Astrocyte (in vitro differentiated cells and primary cell): ENCODE measurements at places on chromosomes 3 and 15. TPM values are rescaled to one million over a fixed set of nuclear protein-coding genes. Genes with fewer than 3 reads are reported as not detected.

DNA sequence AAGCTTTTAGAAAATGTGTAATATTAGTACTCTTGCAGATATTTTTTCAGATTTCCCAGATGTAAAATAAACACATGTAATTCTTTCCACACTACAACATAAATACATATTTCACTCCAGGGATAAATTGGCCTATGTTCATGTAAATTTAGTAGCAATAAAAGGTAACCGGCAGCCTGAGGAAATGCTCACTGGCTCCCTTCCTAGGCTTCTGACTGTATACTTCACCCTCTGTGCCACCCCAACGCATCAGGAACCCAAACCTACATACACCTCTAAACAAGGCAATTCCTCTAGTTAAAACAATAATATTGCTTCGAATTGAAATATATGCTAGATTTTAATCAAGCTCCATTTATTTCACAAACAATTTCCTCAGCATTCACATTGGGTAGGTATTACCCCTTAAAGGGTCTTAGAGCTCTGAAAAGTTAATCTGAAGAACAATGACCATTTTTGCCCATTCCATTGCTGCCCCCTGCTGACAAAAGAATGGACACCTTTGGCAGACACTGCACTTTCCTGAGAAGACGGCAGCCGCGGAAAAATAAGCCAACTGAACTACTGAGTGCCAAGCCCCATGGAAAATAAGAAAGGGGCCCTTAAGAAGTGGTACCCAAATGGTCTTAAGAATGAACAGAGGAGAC is 212.5 kb downstream of the OSBPL10 start:
- peak; percentile 26 for DNase-seq
- no peaks in the 10 kb centered on the region for H3K36me3 ChIP-seq
- H3K27ac ChIP-seq, result no peak overlapping the region
- no peak overlapping the region for H3K4me3 ChIP-seq

DNA sequence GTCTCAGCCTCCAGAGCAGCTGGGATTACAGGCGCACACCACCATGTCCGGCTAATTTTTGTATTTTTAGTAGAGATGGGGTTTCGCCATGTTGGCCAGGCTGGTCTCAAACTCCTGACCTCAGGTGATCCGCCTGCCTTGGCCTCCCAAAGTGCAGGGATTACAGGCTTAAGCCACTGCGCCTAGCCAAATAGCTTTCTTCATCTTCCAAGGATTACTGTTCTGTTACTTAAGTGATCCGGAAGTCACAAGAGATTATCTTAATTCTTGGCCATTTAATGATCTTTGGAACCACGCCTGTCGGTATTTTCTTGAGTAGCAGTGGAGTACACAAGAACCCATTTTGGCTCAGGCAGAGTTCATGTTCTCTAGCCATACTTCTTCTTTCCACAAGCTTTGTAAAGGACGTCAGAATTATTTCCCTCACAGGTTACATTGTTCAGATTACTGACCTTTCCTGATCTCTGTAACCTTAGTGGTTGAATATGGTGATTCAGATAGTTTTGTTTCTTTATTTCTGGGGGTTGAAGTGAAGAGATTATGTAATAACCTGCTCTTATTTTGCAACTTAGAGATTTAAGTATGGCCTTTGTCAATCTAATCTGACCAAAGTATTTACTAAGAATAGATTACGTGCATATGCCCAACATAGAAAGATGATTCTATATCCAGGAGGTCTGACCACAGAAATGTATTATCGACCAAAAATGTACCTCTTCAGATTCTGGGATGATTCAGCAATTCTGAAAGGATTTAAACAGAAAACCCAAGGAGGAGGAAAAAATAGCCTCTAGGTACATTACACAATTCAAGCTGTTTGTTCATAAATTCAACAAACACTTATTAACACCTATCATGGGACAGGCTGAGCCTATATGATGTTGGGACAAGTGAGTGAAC is 132.2 kb downstream of the GREM1 start:
- peaks cover 28% of the 10 kb centered on the region for H3K4me1 ChIP-seq
- no peak overlapping the region for H3K4me3 ChIP-seq
- no peaks in the 10 kb centered on the region for H3K27me3 ChIP-seq
- peak; percentile 99 for DNase-seq
- no peaks in the 10 kb centered on the region for H3K36me3 ChIP-seq

Gene CA12
- 0.54 and 0.70 TPM in 2 replicates for total RNA-seq

GRCh38 chr15:74826364-74826819 is at the start of gene CPLX3:
Gene CPLX3 (plus strand): TSS chr15:74826627. CDS start chr15:74826704, 77 bp downstream.
- no peak for DNase-seq
- no peaks in the 10 kb centered on the region for H3K4me1 ChIP-seq
- H3K27me3 ChIP-seq, result peaks cover 29% of the 10 kb centered on the region
- H3K4me3 ChIP-seq, result no peak within 1 kb of the TSS

Gene TRIM71
- 10.9 and 17.2 TPM in 2 replicates for total RNA-seq

DNA sequence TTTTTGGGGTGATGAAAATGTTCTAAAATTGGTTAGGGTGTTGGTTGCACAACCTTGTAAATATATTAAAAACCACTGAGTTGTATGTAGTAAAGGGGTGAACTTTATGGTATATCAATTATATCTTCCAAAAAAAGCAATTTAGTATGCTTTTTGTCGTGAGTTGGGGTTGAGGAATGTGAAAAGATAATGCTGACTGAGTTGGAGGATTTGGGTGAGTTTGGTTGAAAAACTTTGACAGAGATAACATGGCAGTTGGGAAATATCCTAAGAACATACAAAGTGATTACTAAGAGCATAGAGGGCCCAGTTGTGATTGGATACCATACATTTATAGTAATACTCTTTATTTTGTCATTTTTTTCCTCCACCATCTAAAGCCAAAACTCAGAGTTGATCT is 33.6 kb downstream of the HMG20A start:
- H3K4me3 ChIP-seq, result no peak overlapping the region
- no peaks in the 10 kb centered on the region for H3K27me3 ChIP-seq
- peak; percentile 20 for DNase-seq
- H3K4me1 ChIP-seq, result peaks cover 42% of the 10 kb centered on the region
- no peaks in the 10 kb centered on the region for H3K36me3 ChIP-seq

Gene BTLA
- not detected in 2 replicates for total RNA-seq

- H3K36me3 ChIP-seq, result no peaks in the 10 kb centered on the region
- H3K4me1 ChIP-seq, result peaks cover 27% of the 10 kb centered on the region
- no peaks in the 10 kb centered on the region for H3K27me3 ChIP-seq
- H3K27ac ChIP-seq, result no peak overlapping the region
Observed at GRCh38 chr3:172179680-172180399, 140.5 kb downstream of the FNDC3B start.

DNA sequence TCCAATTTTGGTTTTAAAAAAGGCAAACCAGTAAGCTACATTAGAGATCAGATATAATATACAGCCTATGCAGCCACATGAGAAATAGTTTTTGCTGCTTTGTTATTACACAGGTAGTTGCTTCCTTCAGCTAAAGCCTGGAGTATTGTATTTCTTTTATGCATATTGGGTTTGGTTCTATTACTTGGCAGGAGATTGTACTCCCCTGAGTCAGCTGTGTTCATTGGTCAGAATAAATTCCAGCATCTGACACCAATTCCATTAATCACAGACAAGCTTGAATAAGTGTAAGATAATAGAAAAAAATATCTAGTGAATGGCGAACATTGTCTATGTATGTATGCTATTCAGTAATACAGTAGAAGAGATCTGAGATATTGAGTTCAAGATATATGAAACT is 26.1 kb upstream of the ZCWPW2 start:
- peaks cover 22% of the 10 kb centered on the region for H3K36me3 ChIP-seq
- peak; percentile 79 for DNase-seq
- H3K27me3 ChIP-seq, result no peaks in the 10 kb centered on the region
- H3K27ac ChIP-seq, result no peak overlapping the region

DNA sequence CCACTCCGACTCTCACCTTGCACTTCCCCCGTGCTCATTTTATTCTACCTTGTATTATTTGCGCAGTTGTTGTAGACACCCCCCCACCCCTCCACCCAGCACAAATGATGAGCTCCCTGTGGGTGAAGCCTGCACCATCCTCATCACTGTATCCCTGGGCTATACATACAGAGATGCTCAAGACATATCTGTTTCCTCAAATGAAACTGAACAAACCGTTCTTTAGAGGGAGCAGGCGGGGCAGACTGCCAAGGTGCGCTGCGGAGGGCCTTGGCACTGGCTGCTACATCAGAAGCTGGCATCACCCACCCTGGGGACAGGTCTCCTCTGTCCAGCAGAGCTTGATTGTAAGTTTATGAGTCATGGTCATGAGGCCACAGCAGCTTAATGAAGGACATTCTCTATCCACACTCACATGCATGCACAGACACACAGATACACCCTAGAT is 29.0 kb downstream of the ADCY5 start:
- H3K4me1 ChIP-seq, result no peaks in the 10 kb centered on the region
- H3K4me3 ChIP-seq, result no peak overlapping the region
- no peak overlapping the region for H3K27ac ChIP-seq
- no peak for DNase-seq
- H3K36me3 ChIP-seq, result no peaks in the 10 kb centered on the region

DNA sequence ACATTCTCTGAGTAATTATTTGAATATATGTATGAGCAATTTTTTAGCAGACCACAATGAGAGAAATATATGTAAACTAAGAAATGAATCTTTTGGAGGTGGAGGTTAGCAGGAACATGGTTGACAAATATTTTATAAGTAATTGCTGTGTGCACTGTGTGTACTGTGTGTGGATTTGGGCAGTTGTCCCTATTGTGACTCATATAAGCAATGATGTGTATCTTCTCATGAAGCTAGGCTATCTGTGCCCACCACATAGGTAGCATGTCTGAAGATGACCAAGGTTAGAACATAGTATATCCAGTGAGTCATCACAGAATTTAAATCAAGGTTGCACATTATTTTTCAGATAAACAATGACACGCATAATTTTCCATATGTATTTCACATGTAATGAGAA is 713.9 kb upstream of the GBE1 start:
- no peaks in the 10 kb centered on the region for H3K4me1 ChIP-seq
- no peak overlapping the region for H3K4me3 ChIP-seq
- DNase-seq, result no peak
- no peaks in the 10 kb centered on the region for H3K27me3 ChIP-seq

Gene PGBD4
- 1.4 TPM in 2 replicates for total RNA-seq

DNA sequence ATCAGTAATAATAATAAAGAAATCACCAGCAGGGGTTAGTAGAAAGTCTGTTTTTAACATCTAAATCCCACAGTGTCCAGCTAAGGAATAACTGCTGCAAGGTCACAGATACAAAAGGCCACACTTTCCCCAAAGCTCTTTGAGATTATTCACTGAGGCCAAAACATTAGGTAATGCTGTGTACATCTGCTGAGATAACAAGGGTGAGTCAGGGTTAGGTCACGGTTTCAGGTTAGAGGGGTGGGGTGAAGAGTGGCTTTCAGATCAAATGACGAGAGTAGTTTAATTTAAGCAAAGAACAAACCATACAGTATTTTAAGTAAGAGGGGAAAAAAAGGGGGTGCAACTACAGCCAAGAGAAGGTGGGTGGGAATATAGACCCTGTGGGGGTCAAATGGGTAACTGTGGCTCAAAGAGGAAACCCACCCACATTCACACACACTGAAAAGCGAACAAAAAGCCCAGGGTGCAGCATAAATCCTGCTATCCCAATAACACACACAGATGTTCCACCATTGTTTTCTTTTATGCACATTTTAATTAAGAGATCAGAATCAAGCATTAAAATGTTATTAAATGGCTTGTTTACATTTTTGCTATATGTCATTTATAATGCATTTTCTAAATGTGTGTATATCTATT is 412.9 kb downstream of the TIGIT start:
- H3K4me1 ChIP-seq, result peaks cover 9% of the 10 kb centered on the region
- H3K36me3 ChIP-seq, result no peaks in the 10 kb centered on the region
- peak; percentile 78 for DNase-seq
- H3K27me3 ChIP-seq, result no peaks in the 10 kb centered on the region
- no peak overlapping the region for H3K27ac ChIP-seq
- no peak overlapping the region for H3K4me3 ChIP-seq

DNA sequence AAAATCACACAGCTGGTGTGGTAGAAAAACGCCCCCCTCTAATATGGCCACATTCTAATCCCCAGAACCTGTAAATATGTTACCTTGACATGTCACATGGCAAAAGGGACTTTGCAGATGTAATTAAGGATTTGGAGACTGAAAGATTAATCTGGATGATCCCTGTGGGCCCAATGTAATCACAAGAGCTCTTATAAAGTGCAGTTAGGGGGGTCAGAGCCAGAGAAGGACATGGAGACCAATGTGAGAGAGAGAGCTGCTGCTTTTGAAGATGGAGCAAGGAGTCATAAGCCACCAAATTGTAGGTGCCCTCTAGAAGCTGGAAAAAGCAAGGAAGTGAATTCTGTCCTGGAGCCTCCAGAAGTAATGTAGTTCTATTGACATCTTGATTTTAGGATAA is 152.6 kb downstream of the PEX5L start:
- H3K4me1 ChIP-seq, result no peaks in the 10 kb centered on the region
- no peak overlapping the region for H3K27ac ChIP-seq
- no peak for DNase-seq
- H3K27me3 ChIP-seq, result peaks cover 3% of the 10 kb centered on the region
